Immature natural killer cell (primary cell): ENCODE measurements at places on chromosomes 12 and 14. TPM values are rescaled to one million over a fixed set of nuclear protein-coding genes. Genes with fewer than 3 reads are reported as not detected.

P2RX2 gene
- not detected for polyA plus RNA-seq

HHIPL1 gene
- polyA plus RNA-seq = not detected

LRRC43 gene
- polyA plus RNA-seq = 0.52 TPM

SEC23A gene
- 35.1 TPM for polyA plus RNA-seq

SYNJ2BP gene
- polyA plus RNA-seq = 17.5 TPM

SPRYD4 gene
- polyA plus RNA-seq = 1.1 TPM

GRCh38 chr14:33455654-33456345, 495.1 kb downstream of the EGLN3 start:
- no peak for DNase-seq
- H3K27ac ChIP-seq = no peak overlapping the region
- no peaks in the 10 kb centered on the region for H3K27me3 ChIP-seq
- H3K4me3 ChIP-seq = no peak overlapping the region
- H3K4me1 ChIP-seq = peaks cover 12% of the 10 kb centered on the region

DNA sequence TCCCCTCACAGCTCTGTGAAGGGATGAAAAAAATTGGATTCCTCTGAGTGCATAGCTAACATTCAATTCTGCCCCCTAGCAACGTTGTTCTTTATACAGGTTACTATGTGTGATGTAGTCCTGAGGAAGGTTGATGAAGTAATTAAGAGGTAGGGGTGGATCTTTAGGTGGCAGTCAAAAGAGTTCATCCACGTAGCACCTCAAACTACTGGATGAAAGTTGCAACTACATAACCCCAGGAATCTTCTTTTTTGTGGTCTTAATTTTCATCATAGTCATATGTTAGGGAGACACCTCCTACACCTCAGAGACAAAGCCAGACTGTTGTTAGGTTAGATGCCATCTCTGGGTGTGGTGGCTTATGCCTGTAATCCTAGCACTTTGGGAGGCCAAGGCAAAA, 10.2 kb upstream of the NFE2 start:
- H3K27me3 ChIP-seq = peaks cover 7% of the 10 kb centered on the region
- H3K27ac ChIP-seq = no peak overlapping the region

- H3K4me3 ChIP-seq = no peak overlapping the region
- no peak overlapping the region for H3K27ac ChIP-seq
- H3K4me1 ChIP-seq = peaks cover 11% of the 10 kb centered on the region
- DNase-seq = no peak
- no peaks in the 10 kb centered on the region for H3K36me3 ChIP-seq
Observed at GRCh38 chr12:127555071-127555470, 711.9 kb upstream of the TMEM132C start.

- H3K27ac ChIP-seq = peak overlapping the region; percentile 63
- peaks cover 98% of the 10 kb centered on the region for H3K4me1 ChIP-seq
- H3K4me3 ChIP-seq = peak overlapping the region; percentile 65
Observed at GRCh38 chr12:122875590-122876220, 20.2 kb downstream of the VPS37B start.

- H3K4me3 ChIP-seq = no peak overlapping the region
- peaks cover 4% of the 10 kb centered on the region for H3K36me3 ChIP-seq
Observed at GRCh38 chr14:81811705-81812269, 278.1 kb upstream of the SEL1L start.

GRCh38 chr14:32818581-32818980, 120.1 kb upstream of the NPAS3 start:
- no peaks in the 10 kb centered on the region for H3K4me1 ChIP-seq
- no peak overlapping the region for H3K27ac ChIP-seq
- H3K36me3 ChIP-seq = no peaks in the 10 kb centered on the region
- DNase-seq = no peak

DNA sequence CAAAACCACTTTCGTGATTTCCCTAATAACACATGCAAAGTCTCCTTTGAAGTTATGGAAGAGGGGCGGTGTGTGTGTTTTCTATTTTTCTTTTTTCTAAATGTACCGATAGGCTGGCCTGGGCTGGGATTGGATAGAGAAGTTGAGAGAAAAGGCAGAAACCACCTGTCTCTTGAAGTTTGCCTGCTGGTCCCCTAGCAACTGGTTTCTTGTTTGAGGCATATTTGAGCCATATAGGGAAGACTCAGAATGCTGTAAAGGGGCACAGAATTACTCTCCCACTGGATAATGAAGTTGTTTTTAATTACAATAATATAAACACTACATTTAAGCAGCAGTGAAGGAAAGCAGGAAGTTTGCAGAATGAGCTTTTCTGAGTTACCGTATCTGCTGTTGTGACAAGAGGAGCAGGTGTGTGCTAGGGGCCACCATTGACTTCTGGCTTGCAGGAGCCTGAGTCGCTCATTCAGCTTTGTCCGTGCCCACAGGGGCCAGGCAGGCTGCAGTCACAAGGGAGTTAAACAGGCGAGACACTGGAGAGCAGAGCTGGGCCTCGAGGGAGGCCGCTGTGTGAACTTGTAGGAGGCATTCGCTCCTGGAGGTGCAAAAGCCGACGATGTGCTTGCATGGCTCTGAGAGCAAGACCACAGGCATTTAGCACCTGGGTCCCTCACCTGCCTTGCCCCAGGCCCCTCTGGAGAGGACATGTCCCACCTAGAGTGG, 173.8 kb upstream of the RGS6 start:
- H3K4me1 ChIP-seq = no peaks in the 10 kb centered on the region
- H3K36me3 ChIP-seq = no peaks in the 10 kb centered on the region
- peaks cover 3% of the 10 kb centered on the region for H3K27me3 ChIP-seq
- no peak for DNase-seq

DNA sequence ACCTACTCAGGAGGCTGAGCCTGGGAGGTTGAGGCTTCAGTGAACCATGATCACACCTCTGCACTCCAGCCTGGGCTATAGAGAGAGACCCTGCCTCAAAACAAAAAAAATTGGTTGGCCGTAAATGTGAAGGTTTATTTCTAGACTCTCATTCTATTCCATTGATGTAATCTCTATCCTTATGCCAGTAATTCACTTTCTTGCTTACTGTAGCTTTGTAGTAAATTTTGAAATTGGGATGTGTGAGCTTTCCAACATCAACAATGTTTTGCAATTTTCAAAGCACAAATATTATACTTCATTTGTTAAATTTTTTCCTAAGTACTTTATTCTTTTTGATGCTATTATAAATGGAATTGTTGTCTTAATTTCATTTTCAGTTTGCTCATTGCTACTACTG, 24.6 kb downstream of the LIN52 start:
- H3K27me3 ChIP-seq = no peaks in the 10 kb centered on the region
- no peaks in the 10 kb centered on the region for H3K4me1 ChIP-seq
- H3K27ac ChIP-seq = no peak overlapping the region
- no peak overlapping the region for H3K4me3 ChIP-seq

DNA sequence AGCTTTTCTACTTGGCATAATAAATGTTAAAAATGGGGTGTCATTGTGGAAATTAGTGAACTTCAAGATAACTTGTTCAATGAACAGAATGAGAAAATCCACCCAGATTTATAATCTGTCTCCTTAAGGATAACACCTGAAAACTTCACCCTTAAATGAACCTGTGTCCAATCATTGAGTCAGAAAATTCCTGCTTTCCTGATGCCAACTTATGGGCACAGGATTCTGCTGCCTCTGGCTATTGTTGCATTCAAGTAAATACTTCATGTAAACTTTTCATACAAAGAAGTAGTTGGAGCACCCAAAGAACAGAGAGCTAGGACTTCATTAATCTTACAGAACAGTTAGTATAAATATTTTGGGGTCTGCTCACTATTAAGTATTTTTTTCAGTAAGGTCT, 98.9 kb upstream of the PLEKHA5 start:
- H3K27me3 ChIP-seq = no peaks in the 10 kb centered on the region
- DNase-seq = no peak
- no peak overlapping the region for H3K4me3 ChIP-seq
- H3K27ac ChIP-seq = no peak overlapping the region

DNA sequence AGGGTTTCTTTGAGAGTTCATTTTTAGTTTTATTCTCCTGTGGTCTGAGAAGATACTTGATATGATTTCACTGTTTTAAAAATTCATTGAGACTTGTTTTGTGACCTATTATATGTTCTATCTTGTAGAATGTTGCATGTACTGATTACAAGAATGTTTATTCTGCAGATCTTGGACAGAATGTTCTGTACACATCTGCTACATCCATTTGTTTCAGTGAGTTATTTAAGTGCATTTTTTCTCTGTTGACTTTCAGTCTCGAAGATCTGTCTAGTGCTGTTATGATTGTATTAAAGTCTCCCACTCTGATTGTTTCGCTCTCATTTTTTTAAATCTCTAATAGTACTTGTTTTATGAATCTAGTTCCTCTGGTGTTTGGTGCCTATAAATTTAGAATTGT, 1319.8 kb downstream of the TMEM121 start:
- no peak for DNase-seq
- H3K27ac ChIP-seq = peak overlapping the region; percentile 82
- H3K36me3 ChIP-seq = no peaks in the 10 kb centered on the region
- peak overlapping the region; percentile 97 for H3K4me3 ChIP-seq

DNA sequence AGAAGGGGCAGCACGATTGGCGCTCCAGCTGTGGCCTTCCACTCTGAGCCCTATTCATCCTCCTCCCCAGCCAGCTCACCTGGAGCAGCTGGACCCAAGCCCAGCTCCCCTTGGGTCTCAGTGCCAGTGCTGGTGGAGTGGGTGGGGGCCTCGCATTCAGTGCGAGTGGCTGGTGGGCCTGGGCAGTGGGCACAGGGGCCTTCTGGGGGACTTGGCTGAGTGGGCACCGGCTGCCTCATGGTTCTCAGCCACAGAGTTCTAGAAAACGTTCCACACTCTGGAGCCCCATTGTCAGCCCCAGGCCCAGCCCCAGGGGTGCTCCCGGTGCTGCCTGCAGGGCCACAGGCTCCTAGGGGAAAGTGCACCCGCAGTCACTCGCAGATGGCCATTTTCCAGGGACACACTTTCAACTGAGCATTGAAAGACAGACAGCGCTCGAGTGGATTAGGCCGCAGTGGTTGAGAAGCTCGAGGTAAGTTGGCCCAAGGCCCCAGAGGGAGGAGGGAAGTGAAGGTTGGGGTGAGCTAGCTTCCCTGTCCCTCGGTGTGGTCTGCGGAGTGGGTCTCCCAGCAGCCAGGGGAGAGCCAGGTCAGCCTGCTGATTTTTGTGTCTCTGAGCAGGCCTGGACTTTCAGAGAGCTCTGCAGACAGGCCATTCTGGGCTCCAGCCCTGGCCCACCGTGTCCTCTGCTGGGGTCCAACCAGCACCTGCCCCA, 3.8 kb downstream of the CLBA1 start:
- no peak overlapping the region for H3K27ac ChIP-seq
- no peaks in the 10 kb centered on the region for H3K36me3 ChIP-seq
- peaks cover 5% of the 10 kb centered on the region for H3K4me1 ChIP-seq
- no peak overlapping the region for H3K4me3 ChIP-seq
- H3K27me3 ChIP-seq = peaks cover 4% of the 10 kb centered on the region

DNA sequence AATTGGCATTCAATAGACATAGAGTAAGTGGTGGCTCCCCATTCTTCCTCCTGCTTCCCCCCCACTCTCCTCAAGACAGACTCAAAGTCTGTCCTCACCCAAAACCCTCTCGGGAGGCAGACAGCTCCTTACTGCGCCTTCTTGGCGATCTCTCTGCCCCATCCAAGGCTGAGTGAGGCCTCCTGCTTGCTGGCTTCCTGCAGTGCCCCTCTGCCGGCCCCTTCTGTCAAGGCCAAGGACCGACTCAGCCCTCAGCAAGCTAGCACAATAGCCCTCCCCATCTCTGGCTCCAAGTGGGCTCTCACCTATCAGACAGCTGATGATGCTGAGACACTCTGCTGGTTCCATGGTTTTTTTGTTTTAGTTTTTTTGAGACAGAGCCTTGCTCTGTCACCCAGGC, 62.5 kb upstream of the DLK1 start:
- H3K27ac ChIP-seq = no peak overlapping the region
- no peak overlapping the region for H3K4me3 ChIP-seq
- H3K36me3 ChIP-seq = no peaks in the 10 kb centered on the region
- peaks cover 7% of the 10 kb centered on the region for H3K4me1 ChIP-seq
- H3K27me3 ChIP-seq = peaks cover 11% of the 10 kb centered on the region

DNA sequence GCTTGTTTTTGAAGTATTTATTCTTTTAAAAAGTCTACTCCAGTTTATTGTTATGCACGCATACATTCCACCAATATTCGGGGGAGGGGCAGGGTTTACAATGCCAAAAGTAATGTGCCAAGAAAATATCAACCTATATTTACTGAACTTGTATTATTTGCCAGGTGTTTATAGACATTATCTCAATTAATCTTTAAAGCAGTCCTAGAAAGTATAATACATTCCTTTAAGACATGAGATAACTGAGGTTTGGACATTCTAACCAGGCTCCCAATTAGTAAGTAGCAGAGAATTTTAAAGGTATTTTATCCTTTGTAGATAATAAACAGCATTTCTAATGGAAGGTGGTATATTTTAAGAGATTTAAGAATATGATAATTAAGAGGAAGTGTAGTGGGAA, 124.5 kb upstream of the LRIG3 start:
- no peaks in the 10 kb centered on the region for H3K4me1 ChIP-seq
- no peaks in the 10 kb centered on the region for H3K27me3 ChIP-seq

GRCh38 chr14:92037989-92038388, 1.9 kb downstream of the TRIP11 start:
- no peaks in the 10 kb centered on the region for H3K36me3 ChIP-seq
- peak overlapping the region; percentile 65 for H3K4me3 ChIP-seq
- DNase-seq = no peak

DNA sequence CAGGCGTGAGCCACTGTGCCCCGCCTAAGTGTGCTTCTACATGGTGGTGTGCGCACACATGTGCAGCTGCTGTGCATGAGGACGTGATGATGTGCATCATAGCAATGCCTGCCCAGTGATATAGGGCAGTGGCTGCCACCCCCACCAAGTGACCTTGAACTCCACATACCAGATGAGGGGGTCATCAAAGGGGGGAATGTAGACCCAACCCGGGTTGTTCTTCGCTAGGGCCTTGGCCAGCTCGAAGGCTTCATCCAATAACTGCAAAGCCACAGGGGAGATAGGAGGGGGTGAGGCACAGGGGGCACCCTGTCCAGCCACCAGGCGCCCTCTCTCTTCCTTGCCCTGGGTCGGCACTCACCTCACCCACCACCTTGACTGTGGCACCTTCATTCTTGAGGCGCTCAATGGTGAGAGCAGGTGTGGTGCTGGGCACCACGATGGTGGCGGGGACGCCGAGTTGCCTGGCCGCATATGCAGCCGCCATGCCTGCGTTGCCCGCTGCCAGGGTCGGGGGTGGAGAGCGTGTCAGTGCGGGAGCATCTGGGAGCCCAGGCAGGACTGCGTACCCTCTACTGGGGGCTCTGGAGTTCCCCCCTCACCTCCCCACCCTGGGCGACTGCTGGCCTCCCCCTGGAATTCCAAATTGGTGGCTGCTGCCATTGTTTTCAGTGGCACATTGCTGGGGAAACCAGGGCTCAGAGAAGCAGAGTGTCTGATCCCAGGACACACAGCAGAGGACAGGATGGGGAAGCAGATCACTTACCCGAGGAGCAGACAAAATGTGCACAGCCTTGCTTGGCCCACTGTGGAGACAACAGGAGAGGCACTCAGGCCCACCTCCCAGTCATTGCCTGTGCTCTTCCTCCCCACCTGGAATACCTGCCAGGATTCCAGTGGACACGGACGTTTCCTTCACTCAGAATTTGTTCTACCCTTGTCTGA, 5.1 kb downstream of the SDS start:
- H3K4me3 ChIP-seq = no peak overlapping the region
- H3K27me3 ChIP-seq = no peaks in the 10 kb centered on the region
- DNase-seq = no peak
- no peaks in the 10 kb centered on the region for H3K36me3 ChIP-seq

GRCh38 chr12:119019166-119019565, 37.8 kb downstream of the SRRM4 start:
- no peak for DNase-seq
- no peaks in the 10 kb centered on the region for H3K4me1 ChIP-seq
- no peaks in the 10 kb centered on the region for H3K36me3 ChIP-seq
- no peak overlapping the region for H3K4me3 ChIP-seq
- H3K27ac ChIP-seq = no peak overlapping the region
